NCI-H510A (cell line): ENCODE measurements at places on chromosomes 11 and 22.

GRCh38 chr11:14722496-14722895 lies 78.9 kb downstream of the PDE3B start:
- no peak for DNase-seq

GRCh38 chr11:45468267-45468856 lies 182.2 kb upstream of the SYT13 start:
- no peak for DNase-seq

DNA sequence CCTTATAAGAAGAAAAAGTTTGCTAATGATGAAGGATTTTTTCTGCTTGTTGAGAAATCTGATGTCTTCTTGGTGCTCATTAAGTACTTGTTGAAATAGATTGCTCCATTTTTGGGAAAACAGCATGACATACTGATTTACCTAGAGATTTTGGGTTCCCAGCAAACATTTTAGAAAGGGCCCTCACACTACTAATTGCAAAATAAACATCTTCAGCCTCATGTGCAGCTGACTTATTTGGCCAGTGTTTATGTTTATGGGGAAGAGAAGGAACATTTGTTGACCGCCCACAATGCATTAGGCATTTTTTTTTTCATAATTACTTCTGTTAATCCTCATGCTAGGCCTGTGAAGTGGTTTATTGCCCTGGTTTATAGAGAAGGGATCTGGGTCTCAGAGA lies 40.1 kb downstream of the LDLRAD3 start:
- no peak for DNase-seq

DNA sequence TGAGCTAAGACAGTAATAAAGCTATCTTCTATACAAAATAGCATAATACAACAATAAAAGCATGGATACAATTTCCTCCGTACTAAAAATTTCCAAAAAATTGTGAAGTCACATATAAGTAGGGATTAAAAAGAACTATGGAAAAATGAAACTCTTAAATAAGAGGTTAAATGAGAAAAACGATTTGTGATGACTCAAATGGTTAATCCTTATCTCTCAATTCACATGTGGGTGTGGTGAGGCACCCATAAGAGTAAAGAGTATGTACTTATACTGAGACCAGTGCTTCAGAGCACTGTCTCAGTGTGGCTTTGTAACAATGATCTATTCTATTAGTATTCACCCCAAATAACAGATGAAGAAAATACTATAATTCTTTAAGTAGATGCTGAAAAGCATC lies 25.0 kb upstream of the CCDC34 start:
- no peak for DNase-seq

GRCh38 chr11:116519499-116519898 lies 253.3 kb downstream of the BUD13 start:
- no peak for DNase-seq

GRCh38 chr22:46098525-46099475 lies 51.5 kb upstream of the PPARA start:
- no peak for DNase-seq

GRCh38 chr11:46331282-46331984 lies 15.8 kb upstream of the DGKZ start:
- no peak for DNase-seq

DNA sequence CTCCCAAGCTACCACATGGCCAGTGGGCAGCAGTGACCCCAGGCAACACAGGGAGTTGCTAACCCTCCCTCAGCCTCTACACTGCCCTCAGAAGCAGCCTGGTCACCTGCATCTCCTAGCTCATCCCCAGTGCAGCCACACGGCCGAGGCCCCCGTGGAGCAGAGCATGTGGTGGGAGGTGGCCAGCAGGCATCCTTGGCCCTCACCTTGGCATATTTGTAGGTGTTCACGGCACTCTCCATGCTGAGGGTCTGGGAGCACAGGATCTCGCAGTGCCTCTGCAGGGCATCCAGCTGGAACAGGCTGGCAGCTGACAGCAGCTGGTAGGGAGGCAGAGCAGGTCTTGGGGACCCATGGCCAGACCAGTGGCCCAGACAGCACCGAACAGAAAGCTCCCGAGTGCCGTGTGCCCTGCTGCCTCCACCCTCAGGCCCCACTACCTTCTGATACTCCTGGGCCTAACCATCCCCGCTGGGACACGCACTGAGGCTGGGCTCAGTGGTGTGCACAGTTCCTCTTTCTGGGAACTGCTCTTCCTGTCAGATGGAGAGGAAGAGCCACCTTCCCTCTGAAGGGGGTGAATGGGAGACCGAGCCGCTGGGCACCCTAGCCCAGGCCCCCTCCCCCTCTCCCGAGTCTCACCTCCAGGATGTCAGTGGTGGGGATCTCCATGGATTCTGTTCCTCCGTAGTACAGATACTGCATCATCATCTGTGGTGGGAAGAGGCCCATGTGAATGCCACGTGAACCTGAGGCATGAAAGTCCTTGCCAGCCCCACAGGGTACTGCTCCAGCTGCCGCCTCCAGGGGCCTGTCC lies 48.8 kb downstream of the NAT10 start:
- no peak for DNase-seq

DNA sequence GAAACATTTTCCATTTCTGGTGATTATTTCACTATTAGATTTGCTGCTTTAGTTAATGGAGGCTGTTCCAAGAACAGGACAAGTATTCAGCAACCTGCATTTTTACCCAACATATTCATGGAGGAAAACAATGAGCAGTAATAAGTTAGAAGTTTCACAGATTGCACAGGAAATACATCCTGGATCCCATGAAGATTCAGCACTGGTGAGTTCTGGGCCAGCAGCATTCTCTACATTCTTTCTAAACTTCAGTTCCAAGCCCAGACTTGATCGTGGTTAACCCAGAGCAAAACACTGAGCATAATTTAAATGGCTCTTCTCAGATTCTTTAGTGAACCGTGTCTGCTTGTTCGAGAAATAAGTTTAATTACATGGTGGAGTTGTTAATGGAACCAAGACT lies 3.8 kb downstream of the FJX1 start:
- no peak for DNase-seq

DNA sequence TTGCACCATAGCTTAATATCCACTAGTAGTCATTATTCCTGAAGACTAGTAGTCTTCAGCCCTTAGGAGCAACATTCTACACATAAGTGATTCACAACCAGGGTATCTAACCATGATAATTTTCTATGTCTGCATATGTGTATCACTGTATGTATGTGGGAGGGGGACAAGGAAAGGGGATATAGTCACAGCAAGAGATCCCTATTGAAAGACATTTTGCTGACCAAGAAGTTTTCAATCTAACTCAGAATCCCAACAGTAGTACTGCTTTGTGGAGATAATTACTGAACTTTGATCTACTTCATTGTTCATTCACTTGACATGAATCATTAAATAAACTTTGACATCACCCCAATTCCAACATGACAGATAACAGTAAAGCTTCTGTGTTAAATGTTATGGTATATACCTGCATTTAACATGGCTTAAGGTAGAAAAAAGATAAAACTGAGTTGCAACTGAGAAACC lies 10.3 kb downstream of the PIK3C2A start:
- DNase-seq: no peak

DNA sequence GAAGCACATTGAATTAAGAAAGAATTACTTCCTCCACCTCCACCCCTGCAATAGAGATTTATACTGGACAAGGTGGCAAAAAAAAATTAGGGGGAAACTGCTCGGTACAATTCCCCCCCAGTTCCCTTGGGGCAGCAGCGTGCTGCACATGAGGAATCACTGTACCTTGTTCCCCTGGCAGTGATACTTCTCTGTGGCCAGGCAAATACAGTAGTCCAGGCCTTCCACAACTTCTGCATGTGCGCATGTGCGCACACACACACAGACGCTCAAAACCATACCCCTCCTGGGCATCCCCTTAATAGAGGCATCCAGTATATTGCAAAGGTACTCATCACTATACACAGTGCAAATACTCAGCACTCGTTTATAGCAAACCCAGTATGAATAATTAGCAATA lies 68.9 kb downstream of the ARFGAP2 start:
- no peak for DNase-seq

GRCh38 chr22:36863979-36864378 lies 3.2 kb downstream of the NCF4 start:
- no peak for DNase-seq

DNA sequence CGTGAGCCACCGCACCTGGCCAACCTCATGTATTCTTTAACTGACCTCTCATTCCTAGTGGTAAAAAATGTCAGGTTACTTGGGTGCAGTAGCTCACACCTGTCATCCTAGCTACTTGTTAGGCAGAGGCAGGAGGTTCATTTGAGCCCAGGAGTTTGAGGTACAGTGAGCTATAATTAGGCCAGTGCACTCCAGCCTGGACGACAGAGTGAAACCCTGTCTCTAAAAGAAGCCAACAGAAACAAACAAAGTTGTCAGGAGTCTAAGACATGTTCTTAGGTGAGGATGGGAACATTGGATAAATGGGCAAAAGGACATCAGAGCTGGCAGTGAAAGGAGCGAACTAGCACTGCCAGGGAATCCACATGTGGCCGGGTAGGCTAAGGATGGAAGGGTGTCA lies 18.1 kb downstream of the MADD start:
- no peak for DNase-seq
